Fibroblast of skin of back (primary cell): ENCODE measurements at places on chromosomes 16 and 17.

GRCh38 chr17:76709077-76709950, 1.5 kb downstream of the MXRA7 start:
- peak; percentile 100 for DNase-seq

GRCh38 chr17:2076087-2076984, 21.4 kb downstream of the HIC1 start:
- DNase-seq: no peak

DNA sequence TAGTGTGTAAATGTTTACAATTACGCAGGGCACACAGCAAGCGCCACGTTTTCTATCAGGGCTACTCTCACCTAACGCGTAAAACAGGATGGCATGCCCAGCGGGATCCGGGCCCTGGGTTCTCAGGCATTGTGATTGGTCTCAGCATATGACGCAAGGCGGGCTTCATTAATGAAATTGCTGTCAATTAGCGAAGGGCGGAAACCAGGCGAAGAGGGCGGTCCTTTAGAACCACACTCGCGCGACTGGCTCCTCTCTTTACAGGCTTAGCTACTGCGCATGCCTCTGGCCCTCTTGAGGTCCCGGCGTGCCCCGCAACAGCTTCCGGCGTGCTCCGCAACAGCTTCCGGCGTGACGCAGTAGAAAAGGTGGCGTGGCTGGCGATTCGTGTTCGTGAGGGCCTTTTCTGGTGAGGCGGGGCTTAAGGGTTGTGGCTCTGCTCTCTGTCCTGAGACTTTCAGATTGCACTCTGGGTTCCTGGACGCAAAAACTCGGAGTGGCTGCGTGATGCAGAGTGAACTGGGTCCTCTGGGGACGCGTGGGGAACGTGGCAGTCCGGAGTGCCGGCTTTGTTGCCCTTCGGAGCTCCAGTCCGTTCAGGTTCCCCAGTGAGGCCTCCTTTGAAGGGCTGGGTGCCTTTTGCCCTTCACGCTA, 9.2 kb downstream of the OR2C1 start:
- DNase-seq: peak; percentile 80

DNA sequence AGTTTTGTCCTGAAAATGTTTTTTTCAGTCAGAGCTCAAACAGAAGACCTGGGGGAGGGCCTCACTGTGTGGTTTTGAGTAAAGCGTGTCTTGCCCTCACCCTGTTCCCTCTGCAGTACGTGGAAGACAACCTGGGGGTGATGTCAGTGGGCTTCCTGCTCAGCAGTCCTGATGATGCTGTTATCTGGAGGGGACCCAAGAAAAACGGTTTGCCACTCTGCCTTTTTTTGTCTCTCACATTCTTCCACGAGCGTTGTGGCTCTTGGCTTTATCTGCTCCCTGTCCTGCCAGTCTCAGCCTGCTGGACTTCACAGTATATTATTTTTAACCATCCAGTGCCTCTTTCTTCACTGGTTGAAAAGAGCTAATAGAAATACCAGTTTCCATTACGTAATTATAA, 12.9 kb downstream of the NUBP1 start:
- DNase-seq: peak; percentile 61

DNA sequence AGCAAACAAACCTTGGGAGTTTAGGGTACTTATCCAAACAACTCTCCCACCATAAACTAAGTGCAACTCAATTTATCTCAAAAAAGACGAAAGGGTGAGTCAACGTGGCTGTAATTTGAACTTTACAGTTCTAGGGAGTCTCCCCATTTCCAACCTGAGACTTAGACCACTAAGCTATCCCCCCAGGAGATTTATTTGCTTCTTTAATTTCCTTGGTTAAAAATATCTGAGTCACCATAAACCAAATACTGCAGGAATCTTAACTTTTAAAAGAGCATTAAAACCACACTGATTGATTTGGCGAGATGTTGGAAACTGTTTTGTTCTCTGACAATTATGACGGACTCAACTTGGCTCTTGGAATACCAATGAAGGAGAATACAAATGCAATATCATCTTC, 299.3 kb upstream of the SOX9 start:
- no peak for DNase-seq

DNA sequence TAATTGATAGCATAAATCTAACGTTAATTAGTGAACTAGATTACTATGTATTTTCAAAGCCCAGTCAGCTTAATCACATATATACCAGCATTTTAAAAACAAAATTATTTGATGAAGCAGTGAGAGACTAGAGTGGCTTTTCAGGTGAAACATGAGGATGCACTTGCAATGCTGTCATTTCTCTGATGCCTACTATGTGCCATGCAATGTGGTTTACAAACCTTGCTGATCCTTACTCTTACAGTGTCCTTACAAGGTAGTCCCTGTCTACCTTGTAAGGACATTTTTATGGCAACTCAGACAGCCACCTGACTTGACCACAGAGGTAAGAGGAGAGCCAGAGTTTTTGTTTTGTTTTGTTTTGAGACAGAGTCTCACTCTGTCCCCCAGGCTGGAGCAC, 42.7 kb downstream of the CYB5B start:
- DNase-seq: no peak

GRCh38 chr16:9800186-9800738, 382.0 kb downstream of the GRIN2A start:
- no peak for DNase-seq

- DNase-seq: peak; percentile 7
These were observed 1237.1 kb upstream of the GOT2 start for GRCh38 chr16:59971264-59971663.
